ENCODE measurements at places on chromosomes 16 and 17.

GRCh38 chr17:70271672-70272071 lies 102.3 kb downstream of the KCNJ2 start:
- DNase-seq, result no peak

DNA sequence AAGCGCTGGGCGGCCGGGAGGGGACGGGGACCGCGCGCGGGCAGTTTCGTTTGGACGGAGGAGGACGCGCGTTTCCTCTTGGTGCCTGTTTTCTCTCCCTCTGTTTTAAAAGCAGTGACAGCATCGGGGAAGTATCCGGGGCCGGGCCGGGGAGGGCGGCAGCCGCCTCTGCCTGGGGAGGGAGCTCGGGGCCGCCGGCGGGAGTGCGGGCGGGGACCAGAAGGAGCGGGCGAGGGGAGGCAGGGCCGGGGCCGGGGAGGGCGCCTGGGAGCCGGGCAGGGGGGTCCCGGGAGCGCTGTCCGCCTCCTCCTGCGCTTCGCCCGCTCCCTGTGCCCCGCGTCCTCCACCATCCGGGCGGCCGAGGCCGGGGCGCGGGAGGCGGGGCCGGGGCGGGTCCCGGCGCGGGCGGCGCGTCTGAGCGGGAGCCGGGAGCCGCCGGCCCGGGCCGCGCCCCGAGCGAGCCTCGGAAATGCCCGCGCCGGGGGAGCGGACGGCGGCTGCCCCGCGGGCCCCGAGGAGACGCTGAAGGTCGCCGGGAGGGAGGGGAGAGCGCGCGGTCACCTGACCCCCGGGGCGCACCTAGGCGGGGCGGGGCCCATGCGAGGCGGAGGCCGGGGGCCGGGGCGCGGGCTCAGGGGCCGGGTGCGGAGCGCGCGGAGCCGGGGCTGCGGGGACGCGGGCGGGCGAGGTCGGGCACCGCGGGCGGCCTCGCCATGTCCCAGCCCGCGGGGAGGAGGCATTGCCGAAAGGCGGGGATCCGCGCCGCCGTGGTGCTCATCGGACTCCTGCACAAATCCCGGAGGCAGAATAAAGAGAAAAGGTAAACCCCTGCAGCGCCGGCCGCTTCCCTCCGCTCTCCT lies 57.3 kb downstream of the RAP1GAP2 start:
- peak; percentile 44 for DNase-seq

- DNase-seq, result no peak
Observed at GRCh38 chr17:76659928-76660655, 16.5 kb upstream of the ST6GALNAC1 start.

DNA sequence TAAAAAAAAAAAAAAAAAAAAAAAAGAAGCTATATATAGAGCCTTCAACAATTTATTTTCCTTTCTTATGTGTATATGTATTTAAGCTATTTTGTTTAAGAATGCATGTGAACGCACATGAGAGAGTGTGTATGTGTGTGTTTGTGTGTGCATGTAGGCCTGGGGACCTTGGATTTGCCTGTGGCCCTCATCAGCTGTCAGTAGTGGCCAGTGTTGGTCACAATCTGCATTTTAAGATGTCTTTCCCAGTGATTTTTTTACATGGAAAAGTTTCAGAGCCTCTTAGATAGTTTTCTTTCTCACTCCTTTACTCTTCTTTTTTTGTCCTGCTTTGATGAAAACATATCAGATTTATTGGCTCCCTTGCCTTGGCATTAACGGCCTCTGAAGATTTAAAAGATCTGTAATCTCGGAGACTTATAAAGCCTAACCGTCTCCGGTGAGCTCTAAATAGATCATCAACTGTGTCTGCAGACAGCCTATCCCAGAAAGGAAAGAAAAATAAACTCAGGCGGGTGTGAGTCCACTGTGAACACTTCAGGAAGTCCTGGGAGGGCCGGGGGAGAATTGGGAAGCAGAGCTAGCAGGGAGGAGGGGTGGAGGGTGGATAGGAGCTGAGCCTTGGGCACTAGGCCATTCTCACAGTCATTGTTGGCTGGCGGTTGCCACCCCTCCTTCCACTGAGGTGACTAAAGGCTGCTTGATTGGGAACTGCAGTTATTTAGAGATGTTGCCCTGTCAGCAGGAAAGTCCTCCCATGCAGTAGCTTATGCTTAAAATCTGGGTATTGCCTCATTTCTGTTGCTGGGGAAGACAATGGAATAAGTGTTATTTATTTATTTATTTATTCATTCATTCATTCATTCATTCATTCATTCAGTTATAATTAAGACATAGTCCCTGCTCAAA lies 86.8 kb downstream of the WWP2 start:
- DNase-seq, result no peak

GRCh38 chr17:75750661-75751423 lies 14.2 kb downstream of the GALK1 start:
- DNase-seq, result no peak

- DNase-seq, result peak; percentile 95
Observed at GRCh38 chr16:84116720-84117493, at the start of gene MBTPS1. Gene MBTPS1 (minus strand): TSS chr16:84116942. CDS start chr16:84101783, 15,159 bp downstream.

GRCh38 chr17:45117334-45117733 lies 15.0 kb downstream of the PLCD3 start:
- DNase-seq, result no peak

GRCh38 chr16:84663433-84664101 lies 15.3 kb downstream of the KLHL36 start:
- no peak for DNase-seq

- DNase-seq, result no peak
Observed at GRCh38 chr16:69564845-69565670, 708 bp upstream of the NFAT5 start.

GRCh38 chr16:9135797-9136196 lies 44.4 kb downstream of the HAPSTR1 start:
- no peak for DNase-seq

DNA sequence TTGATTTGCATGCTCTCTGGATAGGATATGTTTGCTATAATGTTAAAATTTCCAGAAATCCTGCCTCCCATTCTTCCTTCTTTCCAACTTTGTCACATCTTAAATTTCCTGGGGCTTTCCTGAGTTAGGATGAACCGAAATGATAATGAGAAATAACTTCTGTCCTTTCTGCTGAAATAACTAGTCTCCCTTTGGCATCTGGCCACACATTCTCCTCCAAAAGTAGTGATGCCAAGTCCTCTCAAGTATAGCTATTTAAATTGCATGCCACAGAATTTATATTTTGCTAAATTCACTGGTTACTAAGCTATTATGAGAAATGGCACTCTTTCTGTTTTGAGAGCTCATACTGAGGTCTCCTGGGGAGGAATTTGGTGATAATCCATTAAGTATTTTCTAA lies 30.6 kb downstream of the FAM20A start:
- no peak for DNase-seq

DNA sequence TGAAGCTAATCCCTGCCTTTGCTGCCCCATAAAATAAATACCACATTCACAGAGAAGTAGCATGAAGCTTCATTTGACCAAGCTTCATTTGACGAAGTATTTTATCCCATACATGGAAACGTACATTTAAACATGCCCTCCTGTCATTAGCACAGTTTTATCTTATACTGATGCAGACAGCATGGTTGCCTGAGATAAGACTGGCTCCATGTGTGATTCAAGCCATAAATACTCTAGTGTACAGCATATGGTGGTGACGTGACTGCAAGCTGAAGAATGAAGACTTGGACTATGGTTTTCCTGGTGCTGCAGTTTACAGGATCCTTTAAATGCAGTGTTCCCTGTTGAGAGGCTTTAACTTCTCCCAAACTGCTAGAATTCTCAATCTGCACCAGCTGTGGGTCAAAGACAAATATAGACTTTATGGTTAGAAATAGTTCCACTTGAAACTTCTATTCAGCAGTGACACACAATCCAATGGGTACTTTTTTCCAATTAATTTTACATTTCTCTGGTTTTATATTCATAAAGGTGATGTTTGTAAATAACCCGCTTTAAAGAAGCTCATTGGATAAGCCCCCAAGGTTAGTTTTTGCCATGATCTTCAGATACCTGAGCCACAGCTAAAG lies 64.9 kb downstream of the CYB561 start:
- DNase-seq, result no peak

GRCh38 chr16:57257455-57258070 lies 12.5 kb downstream of the ARL2BP start:
- DNase-seq, result no peak

DNA sequence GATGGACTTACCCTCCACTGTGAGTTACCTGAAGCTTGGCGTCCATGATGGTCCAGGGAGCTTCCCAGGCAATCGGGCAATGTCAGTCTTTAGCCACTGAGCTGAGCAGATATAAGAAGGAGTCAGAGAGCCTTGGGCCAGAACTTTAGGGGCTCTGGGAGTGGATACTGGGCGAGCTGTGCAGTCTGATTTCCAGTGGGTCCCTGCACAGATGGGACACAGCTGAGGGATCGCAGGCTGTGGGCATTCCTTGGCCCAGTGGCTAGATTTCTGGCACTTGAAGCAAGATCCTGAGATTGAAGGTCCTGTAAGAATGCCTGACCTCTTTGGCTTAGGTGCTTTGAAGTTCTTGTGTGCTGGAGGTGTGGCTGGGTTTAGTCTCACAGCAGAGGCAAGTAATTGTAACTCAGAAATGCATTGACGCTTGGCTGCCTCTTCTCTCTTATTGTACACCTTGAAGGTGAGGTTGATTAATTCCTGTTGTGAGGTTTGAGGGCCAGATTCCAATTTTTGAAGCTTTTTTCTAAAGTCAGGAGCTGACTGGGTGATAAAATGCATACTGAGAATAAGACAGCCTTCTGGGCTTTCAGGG lies 2283.8 kb downstream of the TP53TG3F start:
- DNase-seq, result no peak

DNA sequence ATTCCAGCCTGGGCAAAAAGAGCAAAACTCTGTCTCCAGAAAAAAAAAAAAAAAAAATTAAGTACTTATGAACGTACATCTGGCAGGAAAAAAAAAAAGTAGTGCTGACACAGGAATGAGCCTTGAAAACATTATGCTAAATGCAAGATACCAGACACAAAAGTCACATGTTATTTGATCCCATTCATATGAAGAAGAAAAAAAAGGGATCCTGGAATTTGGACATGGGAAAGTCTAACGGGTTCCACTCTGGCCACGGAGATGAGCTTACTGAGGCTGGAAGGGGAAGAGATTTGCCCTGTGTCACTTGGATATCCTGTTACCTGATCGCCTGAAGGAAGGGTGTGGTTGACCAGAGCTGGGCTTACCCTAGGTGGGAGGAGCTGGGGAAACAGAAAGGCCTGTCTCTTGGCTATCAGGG lies 251.9 kb downstream of the PARN start:
- DNase-seq, result no peak

DNA sequence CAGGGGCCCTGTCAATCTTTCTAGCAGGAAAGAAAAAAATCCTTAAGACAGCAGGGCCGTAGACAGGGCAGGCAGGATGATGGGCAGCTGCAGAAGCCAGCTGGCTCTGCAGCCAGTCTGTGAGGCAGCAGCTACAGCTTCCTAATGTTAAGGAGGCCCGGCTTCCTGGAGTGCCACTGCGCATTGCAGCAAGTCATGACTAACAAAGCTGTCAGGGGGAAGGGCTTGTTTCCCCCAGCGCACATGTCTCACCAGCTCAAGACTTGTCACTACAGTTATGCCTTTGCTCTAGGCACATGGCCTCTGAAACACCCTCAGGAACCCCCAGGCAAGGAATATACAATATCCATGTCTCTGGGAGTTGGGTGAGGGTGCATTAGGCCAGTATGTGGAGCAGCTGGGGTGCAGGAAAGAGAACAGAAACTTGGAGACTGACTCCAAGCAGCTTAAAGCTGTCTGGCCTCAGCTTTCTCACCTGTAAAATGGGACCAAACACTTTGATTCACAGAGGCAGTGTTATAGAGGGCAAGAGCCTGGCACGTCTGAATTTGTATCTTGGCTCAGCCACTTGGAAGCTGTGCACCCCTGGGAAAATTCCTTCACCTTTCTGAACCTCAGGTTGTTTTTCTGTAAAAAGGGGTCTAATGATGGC lies 220.0 kb downstream of the HAPSTR1 start:
- DNase-seq, result no peak

DNA sequence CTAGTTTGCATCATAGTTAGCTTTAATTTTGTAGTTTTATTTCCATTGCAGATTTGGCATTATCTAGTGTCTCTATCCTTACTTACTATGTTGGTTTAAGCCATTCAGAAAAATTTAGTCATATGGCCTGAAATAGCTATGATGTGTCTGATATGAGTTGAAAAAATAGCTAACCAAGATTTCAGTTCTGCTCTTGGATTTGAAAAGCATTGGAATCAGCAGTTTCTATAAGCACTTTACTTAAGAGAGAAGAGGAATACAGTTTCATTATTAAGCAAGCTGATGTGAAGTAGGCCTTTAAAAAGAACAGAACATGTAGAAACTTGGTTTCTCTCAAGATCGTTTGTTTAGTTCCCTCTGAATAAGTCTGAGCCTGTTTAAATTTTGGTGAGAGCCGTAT lies 25.9 kb downstream of the LPCAT2 start:
- DNase-seq, result no peak

DNA sequence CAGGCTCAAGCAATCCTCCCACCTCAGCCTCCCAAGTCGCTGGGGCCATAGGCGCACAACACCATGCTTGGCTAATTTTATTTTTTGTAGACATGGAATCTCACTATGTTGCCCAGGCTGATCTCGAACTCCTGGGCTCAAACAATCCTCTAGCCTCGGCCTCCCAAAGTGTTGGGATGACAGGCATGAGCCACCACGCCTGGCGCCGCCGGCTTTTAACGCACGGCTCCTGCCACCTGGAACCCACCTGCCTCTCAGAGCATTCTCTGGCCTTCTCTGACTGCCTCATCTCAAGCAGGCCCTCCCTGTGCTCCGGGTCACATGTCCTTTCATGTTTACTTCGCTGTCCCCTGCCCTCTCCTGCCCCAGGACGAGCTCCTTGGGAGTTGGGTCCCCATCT lies 10.3 kb downstream of the CASKIN1 start:
- no peak for DNase-seq

GRCh38 chr16:69048328-69049120 lies 56.9 kb upstream of the HAS3 start:
- no peak for DNase-seq

GRCh38 chr17:5408186-5408585 lies 11.3 kb downstream of the NUP88 start:
- no peak for DNase-seq

DNA sequence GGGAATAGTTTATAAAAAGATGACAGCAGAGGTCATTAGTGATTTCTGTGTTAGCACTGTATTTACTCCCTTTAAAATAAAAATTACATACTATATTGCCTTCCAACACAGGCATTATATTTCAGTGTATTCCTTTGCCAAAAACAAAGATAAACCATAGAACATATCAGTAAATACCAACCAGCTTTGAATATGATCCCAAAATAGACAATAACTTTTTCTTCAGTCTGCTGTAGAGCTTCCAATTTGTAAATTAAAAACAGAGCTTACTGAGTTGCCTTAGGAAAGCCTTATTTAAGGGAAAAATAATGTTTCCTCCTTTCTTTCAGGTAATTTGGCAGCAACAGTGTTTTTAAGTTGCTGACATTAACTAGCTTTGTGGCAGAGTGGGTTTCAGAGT lies 352.1 kb upstream of the TBX2 start:
- DNase-seq, result no peak

- DNase-seq, result no peak
Observed at GRCh38 chr16:26889740-26890139, 177.0 kb upstream of the C16orf82 start.

DNA sequence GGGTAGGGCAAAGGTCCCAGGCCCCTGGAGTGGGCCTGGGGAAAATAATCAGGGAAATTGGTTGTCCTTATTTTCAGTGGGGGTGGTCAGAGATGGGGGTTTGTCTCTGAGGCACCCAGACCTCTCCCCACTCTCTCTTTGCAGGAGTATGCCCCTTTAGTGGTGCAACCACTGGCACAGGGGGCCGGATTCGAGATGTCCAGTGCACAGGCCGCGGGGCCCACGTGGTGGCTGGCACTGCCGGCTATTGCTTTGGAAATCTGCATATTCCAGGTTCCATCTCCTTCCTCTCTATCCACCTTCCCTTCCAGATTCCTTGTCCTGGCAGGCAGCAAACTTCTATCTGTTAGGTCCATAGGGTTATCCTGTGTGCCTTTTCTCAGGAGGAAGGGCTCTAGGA lies 7.6 kb downstream of the PFAS start:
- no peak for DNase-seq
